ENCODE measurements at places on chromosomes 13 and 19.

DNA sequence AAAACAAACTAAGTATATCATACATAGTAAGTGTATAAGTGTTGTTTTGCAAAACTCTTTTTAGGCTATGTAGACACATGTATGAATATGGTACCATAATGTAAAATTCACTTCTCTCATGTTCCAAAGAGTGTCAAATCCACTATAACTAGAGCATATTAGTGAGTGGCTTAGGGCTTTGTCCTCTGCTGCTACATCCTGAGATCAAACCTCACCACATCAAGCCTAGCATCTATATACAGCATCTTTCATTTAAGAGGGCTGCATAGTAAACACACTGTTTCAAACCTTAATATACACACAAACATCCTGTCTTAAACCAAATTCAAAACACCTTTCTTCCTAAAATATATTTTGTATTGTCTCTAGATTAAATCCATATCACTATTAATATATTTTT, 38.7 kb downstream of the ELF1 start:
- DNase-seq, result no peak

DNA sequence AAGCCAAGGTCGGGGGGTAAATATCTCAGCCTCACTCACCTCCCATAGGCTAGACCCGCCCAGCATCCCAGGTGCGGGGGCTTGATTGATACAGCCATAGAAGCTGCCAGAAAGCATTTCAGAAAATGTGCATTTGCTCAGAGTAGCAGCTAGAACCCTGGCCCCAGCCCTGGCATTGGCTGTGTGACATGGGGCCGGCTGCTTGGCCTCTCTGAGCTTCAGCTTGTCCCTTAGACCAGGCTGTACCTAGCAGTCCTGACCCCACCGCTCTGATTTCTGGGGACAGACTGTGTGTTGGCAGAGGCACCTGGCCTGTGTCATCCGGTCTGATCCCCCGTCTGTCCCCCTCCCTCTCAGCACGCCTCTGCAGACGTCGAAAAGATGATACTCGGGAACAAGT, 15.4 kb downstream of the RAB8A start:
- DNase-seq, result no peak

GRCh38 chr19:31527443-31527842, 178.2 kb upstream of the TSHZ3 start:
- DNase-seq, result no peak

DNA sequence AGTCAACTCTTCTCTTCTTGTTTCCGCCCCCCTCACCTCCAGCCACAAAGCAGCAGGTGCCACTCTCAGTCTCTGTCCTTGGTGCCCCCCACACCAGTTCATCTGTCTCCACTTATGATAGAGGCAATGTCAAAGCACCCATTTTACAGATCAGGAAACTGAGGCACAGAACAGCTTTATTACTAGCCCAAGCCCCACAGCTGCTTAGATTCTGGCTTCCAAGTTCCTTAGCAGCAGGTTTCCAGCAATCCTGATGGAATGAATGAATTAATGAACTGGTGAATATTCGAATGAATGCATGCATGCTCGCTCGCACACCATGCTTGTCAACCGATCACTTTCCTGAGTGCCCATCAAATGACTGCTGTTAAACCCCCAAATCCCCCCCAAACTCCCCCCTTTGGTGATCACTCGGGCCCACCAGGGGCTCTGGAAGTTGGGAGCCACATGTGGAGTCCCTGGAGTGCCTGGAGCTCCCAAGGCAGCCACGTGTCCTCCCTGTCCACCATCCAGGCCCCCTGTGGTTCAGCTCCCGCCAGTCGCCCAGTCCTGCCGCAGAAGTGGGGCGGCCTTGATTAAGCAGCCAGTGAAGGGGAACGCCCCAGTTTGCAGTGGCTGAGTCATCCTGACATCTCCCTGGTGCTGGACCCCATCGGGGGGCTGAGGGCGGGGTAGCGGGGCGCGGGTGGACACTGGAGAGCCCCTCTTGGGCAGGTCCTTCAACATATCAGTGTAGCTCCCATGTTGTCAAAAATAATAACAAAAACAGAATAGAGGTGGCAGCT, 6.8 kb downstream of the PTPRS start:
- no peak for DNase-seq

- DNase-seq, result no peak
Observed at GRCh38 chr13:70844391-70845108, 736.3 kb upstream of the KLHL1 start.

GRCh38 chr19:17450264-17451075, 2.0 kb upstream of the TMEM221 start:
- no peak for DNase-seq

DNA sequence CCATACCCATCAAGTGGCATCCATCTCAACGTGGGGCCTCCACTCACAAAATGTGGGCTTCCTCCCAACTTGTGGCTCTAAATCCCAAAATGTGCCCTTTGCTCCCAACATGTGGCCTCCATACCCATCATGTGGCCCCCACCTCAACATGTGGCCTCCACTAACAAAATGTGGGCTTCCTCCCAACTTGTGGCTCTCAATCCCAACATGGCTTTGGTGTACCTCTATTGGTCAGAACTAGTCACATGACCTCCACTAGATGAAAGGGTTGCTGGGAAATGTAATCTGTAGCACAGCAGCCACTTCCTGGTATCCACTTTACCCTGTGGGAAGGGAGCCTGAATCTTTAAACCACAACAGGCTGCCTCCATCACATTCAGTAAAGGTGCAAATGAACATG, 10.1 kb upstream of the ACER1 start:
- DNase-seq, result no peak

DNA sequence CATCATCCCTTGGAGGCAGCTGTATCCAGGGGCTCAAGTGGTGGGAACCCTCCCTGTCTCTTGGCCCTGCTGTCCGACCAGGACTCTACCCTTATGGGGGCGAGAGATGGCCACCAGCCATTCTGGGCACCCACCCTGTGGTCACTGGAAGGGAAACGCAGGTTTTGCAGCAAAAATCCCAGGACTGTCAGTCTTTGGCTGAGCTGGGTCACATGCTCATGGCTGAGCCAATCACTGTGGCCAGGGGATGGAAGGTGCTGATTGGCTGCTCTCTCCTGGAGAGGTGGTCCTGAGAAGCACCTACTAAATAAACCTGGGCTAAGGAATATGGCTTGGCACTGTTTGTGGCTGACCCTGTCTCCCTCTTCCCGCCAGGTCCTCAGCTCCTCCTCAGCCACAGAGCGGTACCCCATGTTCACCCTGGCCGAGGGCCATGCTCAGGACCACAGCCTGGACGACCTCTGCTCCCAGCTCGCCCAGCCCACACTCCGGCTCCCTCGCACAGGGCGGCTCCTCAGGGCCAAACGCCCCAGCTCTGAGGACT, 8.9 kb downstream of the ATG4D start:
- DNase-seq, result no peak

GRCh38 chr13:94416454-94417080, 62.9 kb downstream of the DCT start:
- DNase-seq, result no peak

DNA sequence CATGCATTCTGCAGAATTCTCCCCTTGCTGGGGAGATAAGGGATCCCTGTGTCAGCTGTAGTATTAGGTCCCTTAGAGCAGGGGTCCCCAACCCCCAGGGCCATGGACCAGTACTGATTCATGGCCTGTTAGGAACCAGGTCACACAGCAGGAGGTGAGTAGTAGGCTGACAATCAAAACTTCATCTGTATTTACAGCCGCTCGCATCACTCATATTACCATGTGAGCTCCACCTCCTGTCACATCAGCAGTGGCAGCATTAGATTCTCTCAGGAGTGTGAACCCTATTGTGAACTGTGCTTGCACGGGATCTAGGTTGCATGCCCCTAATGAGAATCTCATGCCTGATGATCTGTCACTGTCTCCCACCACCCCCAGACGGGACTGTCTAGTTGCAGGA, 37.9 kb downstream of the CPAMD8 start:
- no peak for DNase-seq

- no peak for DNase-seq
Observed at GRCh38 chr19:4352701-4353121, 9.3 kb downstream of the MPND start.

DNA sequence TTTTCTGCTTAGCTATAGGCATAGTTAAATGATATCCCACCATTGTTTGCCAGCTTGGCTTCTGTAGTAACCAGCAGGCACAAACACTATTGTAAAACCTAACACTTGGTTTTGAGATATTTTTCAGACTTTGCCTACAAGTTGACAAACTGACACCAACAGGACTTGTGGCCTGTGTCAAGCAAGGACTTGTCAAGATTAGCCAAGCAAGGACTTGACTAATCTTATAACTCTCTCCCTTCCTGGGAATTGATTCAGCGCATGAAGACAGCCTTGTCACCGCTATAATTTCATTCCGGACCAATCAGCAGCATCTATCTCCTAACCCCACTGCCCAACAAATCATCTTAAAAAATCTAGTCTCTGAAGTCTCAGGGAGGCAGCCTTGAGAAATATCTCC, 72.7 kb upstream of the SLITRK1 start:
- no peak for DNase-seq

DNA sequence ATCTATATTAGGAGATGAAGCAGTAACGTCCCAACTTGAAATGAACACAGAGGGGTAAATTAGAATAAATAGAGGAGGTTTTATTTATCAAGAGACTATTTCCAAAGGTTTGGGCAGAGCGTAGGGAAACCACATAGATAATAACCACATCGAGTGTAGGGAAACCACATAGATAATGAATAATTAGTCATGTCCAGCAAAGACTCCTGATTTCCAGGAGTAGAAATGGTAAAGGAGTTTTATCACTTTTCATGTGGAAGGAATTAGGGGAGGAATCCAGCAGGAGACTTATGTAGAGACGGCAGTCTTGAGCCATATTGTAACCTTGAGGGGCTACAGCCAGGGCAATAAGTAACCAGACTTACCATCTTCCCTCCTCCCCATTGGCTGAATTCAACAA, 136.3 kb upstream of the CSNK1A1L start:
- DNase-seq, result no peak

DNA sequence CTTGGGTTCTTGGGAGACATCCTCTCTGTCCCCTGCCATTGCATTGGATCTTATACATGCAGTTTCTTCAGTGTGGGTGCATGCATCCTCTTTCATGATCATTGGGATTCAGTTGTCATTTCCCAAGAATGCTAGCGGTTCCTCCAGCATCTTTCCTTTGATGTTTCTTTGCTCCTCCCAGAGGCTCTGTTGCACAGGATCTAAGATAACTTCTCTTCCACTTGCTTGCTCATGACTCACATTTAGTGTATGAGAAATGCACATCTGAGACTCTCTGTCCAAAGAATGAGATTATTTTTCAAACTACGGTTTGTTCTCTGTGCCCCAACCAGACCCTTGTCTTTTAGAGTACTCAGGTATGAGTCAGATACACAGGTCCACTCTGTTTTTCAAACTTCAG, 197.1 kb downstream of the NDFIP2 start:
- no peak for DNase-seq

GRCh38 chr13:99527301-99527700, 26.0 kb downstream of the TM9SF2 start:
- DNase-seq, result no peak

DNA sequence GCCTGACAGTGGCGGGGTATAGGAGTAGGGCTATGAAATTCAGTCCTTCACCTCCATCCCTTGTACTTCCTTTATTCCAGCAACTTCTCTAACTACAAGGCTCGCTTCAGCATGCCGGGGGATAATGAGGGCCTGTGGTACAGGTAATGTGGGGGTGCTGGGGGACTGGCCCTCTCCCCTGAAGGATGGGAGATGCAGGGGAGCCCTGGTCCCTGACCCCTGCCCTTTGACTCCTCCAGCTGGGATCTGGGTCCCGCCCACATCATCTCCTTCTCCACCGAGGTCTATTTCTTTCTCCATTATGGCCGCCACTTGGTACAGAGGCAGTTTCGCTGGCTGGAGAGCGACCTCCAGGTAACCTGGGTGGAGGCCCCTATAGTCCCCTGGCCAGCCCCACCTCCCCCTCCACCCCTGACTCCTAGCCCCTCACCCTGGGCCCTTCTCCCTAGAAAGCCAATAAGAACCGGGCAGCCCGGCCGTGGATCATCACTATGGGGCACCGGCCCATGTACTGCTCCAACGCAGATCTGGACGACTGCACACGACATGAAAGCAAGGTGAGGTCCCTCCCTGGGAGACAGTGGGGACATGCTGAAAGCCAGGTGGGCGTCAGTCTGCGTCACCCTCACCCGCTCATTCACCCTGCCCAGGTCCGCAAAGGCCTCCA, 16.5 kb downstream of the ACP7 start:
- no peak for DNase-seq

DNA sequence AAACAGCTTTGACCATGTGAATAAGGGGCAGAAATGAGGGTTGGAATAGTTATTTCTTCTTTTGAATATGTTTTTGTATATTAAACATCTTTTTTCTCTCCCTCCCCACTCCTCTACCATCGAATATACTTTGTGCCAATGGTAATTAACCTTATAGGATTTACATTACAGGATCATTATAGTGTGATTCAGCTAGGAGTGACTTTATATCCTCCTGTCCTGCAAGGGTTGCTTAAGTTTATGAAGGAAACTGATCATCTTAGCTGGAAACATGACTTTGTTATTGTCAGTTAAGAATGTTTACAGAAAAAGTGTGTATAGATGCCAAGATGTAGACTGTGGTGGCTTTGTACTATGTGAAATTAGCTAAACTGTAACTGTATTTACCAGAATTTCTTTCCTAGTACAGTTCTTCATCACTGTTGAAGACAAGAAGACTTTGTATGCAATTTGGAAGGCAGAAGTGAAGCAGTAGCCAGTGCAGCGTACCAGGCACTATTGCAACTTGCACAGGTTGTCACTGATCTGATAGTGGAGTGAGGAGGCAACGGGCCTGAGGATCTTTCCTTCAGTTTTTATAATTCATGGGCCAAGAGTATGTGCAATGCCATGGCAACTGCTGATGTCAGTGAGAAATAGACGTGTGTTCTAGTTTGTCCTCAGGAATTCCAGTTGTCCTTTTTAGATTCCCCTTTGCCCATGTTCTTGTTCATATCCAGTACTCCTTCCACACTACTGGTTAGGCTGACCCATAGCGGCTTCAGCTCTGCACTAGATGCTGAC, 8.2 kb upstream of the PAN3 start:
- no peak for DNase-seq

DNA sequence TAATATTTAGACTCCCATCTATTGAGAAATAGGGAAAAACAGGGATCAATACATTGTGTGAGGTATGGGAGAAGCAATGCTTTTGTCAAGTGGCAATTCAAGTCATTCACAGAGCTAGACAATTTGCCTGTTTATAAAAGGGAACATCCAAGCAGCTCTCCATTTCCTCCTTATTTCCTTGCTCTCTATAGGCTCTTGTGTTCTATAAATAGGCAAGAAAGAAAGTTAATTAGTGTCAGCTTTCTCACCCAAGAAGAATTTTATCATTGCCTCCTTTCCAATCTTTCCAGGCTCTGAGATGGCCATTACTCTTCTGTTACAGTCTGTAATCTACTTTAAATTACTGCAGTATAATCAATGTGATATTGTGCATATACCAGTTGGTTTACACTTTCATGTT, 199.9 kb downstream of the LHFPL6 start:
- no peak for DNase-seq

DNA sequence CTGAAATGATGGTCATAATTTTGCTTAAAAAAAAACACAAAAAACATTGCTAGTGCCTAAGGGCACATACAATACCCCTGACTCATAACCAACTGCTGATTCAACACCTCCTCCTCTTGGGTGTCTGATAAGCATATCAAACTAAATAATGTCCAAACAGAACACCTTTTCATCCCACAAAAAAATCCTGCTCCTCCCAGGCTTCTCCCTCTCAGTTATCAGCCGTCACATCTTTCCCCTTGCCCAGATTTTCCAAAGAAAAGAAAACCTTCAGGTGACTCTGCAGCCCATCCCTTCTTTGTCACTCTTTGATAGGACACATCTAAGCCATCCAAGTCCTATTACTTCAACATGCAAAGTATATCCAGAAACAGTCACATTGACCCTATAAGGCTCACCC, 46.9 kb downstream of the ABCC4 start:
- no peak for DNase-seq
